T-helper 2 cell (primary cell): ENCODE measurements at places on chromosomes 2 and 18.
A peak's percentile ranks its signal among the peaks of the same experiment; 100 is the strongest.

- DNase-seq, result peak; percentile 77
Measured at GRCh38 chr2:196586511-196586991, 53.0 kb upstream of the CCDC150 start.

DNA sequence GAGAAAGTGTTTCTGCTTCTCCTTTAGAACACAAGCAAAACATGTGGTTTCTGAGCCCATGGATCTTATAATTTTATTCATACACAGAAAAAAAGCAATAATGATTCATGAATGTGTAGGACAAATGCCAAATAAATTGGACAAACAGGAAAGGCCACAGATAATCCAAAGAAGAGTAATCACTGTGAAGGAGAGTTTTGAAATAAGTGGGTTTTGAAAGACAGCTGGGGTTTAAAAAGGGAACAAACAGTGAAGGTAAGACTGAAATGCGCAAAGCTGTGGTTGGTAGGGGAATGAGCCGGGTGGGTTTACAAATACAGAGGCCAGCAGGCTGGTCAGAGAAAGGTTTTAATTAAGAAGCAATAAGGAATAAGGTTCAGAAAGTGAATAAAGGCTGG is 50.0 kb upstream of the MBOAT2 start:
- DNase-seq, result no peak

- no peak for DNase-seq
Measured at GRCh38 chr2:142603759-142604158, 273.7 kb upstream of the KYNU start.

DNA sequence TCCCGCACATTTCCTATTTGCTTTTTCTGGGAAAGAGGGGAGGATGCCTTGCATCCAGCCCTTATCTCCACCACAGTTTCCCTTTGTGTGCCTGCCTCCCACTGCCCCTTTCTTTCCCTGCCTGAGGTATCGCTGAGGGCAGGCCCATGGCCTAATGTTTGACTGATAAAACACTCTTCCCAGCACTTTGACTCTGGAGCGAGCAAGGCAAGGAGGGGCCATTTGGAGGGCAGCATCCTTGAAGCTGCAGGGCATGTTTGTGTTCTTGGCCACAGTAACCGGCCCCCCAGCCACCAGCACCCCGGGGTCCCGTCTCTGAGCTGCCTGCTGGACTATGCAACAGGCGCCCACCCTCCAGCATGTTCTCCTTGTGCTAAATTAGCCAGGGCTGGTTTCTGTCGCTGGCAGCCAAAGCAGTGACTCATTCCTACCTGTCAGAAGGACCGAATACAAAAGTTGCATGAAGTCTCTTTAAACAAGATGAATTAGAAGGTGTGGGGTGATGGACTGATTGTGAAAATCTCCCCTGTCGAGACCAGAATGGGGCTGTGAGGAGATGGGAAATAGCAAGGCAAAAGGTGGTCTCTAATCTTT is 50.7 kb downstream of the BCL2L11 start:
- DNase-seq, result no peak

- no peak for DNase-seq
Measured at GRCh38 chr18:60996326-60996725, 336.9 kb upstream of the CDH20 start.

GRCh38 chr2:119113489-119113770 is 45.1 kb downstream of the C1QL2 start:
- DNase-seq, result no peak

- DNase-seq, result no peak
Measured at GRCh38 chr2:127525691-127526131, 578 bp downstream of the IWS1 start.

- DNase-seq, result no peak
Measured at GRCh38 chr2:121860758-121861227, 105.3 kb downstream of the TSN start.
